ENCODE measurements at places on chromosomes 13 and 19.

DNA sequence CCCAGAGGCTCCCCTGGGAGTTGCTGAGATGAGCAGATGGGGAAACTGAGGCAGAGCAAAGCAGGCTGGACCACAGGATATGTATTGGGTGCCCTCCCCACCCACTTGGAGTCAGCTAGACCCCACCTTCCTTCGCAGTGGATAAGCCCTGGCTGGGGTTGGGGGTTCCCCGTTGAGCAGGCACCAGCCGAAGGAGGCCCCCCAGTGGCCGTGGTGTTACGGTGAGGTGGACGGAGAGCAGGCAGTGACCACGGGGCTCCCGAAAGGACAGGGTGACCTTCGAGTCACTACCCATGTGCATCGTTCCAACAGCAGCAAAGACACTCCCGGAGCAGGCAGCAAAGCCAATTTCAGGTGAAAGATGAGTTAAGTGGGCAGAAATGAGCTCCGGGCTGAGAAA, 62.4 kb upstream of the ADGRE5 start:
- no peak for DNase-seq

DNA sequence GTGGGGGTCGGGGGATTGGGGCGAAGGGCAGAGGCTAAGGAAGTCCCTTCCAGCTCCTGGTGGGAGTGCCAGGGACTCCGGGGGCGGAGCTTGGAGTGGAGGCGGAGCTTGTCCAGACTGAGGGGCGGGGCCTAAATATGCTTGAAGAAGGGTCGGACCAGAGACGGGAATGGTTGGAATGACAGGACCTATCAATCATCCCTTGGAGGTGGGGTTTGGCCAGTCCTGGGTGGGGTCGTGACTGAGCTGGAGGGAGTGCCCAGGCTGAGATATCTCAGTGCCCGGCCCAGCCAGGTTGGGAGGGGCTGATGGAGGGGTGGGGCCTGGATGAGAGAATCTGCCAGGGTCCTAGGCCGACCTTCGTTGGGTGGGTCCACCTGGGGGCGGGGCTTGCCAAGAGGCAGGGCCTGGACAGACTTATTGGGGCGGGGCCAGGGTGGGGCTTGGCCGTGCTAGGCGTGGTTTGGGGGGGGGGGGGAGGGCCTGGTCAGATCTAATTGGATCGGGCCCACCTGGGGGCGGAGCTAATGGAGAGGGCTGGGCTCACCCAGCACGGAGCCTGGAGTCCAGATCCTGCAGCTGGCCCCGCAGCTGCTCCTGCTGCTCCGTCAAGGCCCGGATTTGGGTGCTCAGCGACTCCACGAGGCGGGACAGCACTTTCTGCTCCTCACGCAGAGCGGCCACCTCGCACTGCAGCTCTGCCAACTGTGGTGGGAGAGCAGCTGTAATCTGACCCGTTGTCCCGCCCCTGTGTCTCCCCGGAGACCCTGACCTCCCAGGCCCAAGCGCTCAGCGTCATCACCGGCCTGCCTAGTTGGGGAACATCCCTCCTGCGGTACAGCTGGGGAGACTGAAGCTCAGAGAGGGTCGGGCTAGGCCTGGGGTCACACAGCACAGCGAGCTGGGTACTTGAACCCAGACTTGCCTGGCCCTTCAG, 2.6 kb upstream of the WIZ start:
- no peak for DNase-seq

DNA sequence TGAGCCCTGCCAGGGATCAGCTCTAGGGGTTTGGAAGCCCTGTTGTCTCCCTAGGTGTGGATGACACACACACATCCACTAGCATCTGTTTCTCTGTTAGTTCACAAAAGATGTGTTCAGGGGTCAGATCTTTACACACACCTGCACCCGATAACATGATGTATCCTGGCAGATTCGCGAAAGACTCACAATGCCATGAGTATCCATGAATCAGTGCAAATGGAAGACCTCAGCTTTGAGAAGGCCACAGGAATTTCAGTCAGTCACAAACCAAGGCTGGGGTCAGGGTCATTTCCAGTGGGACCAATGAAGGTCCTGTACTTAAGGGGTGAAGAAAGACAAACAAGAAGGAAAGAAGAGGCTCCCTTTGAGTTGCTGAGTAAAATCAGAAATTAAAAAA, 898.2 kb downstream of the UQCRFS1 start:
- no peak for DNase-seq

DNA sequence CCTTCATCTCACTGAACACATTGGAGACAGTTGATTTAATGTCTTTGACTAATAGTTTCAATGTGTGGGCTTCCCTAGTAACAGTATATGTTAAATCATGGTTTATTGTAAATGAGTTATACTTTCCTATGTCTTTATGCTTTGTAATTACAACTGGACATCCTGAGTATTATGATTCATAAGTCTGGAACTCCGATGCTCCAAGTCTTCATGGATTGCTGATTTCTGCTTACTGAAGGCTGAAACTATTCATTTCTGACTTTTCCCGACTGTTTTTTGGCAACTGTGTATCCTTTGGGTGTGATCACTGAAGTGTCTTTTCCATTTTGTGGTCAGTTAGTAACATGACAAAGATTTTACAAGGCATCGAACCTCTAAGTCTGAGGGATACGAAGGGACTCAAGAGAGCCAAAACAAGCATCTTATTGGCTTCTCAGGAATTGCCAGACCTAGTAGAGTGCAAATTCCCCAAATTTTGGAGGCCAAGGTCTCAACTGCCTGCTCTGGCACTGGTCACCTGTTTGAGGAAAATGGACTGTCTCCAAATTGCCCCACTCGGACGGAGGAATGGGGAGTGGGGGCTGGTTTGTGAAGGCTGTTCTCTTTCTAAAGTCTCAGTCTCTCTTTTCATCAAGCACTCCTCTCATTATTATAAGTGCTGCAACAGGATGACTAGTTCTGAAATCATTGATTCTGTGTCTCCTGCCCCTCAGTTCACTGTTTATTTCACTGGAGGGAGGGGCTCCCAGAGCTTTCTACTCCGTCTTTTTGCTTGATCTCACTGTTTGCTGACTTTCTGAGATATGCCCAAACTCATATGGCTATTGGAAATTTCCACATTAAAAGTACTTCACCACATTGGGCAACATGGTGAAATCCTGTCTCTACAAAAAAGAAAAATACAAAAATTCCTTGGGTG, 20.2 kb upstream of the CD70 start:
- no peak for DNase-seq

DNA sequence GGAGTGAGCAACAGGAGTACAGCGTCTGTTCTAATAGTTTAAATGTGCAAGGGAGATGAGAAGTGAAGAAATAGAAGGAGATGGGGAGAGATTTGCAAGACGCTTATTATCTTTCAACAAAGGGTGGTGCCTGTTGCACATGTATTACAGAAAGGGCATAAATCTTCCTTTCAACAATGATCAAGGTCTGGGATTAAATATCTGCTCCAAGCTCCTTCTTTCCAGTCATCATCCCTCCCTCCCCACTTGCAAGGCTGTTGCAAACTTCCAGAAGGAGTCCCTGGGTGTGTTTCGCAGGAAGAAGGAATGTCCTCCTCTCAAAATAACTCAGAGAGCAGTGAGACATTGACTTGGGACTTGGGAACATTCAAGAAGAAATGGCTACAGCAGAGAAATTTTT, 63.5 kb upstream of the MYCBP2 start:
- DNase-seq: no peak

- no peak for DNase-seq
These were observed 1.5 kb downstream of the C3 start for GRCh38 chr19:6718741-6719539.
